Stimulated activated memory B cell treated with anti-CD40 and anti-IgM and Interleukin-4, amounts not matched to agents 10 μg/mL and 1 μg/mL and 100 μg/mL, for 72 hours (primary cell): ENCODE measurements at places on chromosomes 7 and 10.
A peak's percentile ranks its signal among the peaks of the same experiment; 100 is the strongest.

DNA sequence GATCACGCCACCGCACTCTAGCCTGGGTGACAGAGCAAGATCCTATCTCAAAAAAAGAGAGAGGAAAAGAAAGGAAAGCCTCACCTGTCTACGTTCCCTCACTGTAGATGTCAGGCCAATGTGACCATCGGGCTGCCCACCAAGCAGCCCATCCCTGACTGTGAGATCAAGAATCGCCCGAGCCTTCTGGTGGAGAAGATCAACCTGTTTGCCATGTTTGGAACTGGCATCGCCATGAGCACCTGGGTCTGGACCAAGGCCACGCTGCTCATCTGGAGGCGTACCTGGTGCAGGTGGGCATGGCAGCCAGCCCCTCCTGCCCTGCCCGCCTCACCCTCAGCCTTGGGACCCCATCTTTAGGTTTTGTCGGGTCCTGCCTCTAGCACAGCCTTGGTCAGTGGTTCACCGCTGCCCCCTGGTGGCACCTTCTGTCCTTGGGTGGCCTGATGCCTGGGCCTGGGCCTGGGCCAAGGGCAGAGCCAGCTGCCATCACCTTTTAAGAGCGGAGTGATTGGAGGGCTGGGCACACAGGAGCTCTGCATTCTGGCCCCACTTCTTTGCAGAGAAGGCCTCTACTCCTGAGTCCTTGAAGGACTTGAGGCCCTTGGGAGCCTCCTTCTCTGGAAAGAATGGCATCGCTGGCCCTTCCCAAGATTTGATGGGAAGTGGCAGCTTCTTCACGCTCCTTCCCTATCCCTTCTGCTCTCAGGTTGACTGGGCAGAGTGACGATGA lies 14.4 kb upstream of the AHCYL2 start:
- no peaks in the 10 kb centered on the region for H3K27me3 ChIP-seq
- H3K36me3 ChIP-seq: no peaks in the 10 kb centered on the region
- no peak overlapping the region for H3K27ac ChIP-seq
- no peak overlapping the region for H3K4me3 ChIP-seq
- peaks cover 20% of the 10 kb centered on the region for H3K4me1 ChIP-seq
- ATAC-seq: peak; percentile 82

- ATAC-seq: no peak
- peaks cover 66% of the 10 kb centered on the region for H3K36me3 ChIP-seq
- H3K27ac ChIP-seq: peak overlapping the region; percentile 31
- H3K4me1 ChIP-seq: peaks cover 45% of the 10 kb centered on the region
These were observed 41.7 kb downstream of the TNPO3 start for GRCh38 chr7:129013048-129013724.

DNA sequence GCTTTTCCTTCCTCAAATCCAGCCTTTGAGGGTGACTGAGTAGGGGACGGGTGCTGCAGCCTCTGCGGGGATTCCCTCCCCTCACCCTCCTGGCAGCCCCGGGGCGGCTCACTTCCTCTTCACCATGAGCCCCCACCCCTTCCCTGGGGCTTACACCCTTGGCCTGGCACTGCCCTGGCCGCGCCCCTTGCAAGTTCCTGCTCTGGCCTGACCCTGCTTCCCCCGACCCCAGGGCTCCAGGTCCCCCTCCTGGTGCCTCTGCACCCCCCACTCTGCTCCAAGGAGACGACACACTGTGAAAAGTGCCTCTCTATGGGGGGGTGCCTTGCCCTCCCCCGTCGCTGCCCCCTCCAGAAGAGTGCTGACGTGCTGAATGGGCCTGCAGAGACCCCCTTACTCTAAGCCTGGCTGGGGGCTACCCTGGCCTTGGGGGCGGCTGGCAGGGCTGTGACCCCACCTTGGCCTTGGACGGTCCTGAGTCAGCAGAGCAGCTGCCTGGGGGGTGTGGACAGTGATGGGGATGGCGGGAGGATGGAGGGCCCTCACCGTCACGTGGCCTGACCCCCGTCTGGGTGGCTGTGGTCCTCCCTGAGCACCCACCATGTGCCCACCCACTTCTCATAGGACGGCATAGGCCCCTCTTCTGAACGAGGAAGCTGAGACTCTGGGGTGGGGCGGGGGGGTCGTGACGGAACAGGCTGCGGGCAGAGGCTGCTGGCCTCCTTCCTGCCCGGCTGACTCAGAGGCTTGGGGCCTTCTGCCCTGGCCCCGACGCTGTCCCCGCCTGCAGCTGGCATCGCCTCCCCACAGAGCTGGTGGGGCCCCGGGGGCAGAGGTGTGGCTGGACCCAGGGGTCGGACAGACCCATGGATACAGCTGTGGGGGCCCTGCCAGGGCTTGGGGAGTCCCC lies 9.8 kb downstream of the LFNG start:
- peaks cover 63% of the 10 kb centered on the region for H3K4me1 ChIP-seq
- H3K36me3 ChIP-seq: peaks cover 17% of the 10 kb centered on the region
- peak; percentile 81 for ATAC-seq
- H3K27me3 ChIP-seq: no peaks in the 10 kb centered on the region
- H3K4me3 ChIP-seq: peak overlapping the region; percentile 60

DNA sequence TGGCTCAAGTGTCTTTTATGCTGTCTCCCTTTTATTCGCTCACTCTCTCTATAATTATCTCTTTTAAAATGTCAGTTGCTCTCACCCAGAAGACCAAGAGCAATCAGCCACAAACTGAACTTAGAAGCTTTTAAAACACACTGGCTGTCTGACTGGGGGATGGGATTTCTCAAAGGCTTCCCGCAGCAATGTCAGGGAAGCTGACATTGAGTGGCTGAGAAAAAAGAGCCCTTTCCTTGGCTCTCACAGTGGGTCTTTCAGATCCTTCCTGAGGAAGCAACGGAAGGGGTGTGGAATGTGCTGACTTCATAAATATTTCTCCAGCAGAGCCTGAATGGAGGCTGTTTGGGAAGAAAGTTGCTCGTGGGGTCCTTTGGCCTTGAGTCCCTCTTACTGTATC lies 445.7 kb upstream of the C7orf33 start:
- H3K4me1 ChIP-seq: no peaks in the 10 kb centered on the region
- no peak overlapping the region for H3K4me3 ChIP-seq
- peaks cover 16% of the 10 kb centered on the region for H3K27me3 ChIP-seq
- no peak for ATAC-seq
- H3K36me3 ChIP-seq: no peaks in the 10 kb centered on the region

DNA sequence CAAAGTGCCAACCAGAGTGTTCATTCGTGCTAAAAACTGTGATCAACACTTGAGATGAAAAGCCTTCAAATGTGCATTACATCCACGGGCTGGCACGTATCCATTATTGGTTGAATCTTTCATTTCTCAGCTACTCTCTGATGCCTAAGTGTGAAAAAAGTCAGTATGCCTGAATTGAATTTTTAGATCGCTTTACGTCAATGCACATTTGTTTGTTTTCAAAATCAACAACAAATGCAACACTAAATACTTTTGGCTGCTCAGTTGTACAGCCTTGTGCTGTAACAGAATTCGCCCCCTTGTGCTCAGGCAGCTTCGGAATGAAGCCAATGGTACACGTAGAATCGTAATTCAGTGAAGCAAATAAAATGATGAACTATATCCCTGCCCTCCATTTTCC lies 446.5 kb upstream of the NRP1 start:
- no peak overlapping the region for H3K4me3 ChIP-seq
- no peak overlapping the region for H3K27ac ChIP-seq
- H3K27me3 ChIP-seq: no peaks in the 10 kb centered on the region
- no peaks in the 10 kb centered on the region for H3K4me1 ChIP-seq
